Upper lobe of left lung (tissue), 6 donors: ENCODE measurements at places on chromosomes 12 and 14. TPM values are rescaled to one million over a fixed set of nuclear protein-coding genes. Genes with fewer than 3 reads are reported as not detected.

CLEC2B gene
- total RNA-seq = 24.3 TPM

DNA sequence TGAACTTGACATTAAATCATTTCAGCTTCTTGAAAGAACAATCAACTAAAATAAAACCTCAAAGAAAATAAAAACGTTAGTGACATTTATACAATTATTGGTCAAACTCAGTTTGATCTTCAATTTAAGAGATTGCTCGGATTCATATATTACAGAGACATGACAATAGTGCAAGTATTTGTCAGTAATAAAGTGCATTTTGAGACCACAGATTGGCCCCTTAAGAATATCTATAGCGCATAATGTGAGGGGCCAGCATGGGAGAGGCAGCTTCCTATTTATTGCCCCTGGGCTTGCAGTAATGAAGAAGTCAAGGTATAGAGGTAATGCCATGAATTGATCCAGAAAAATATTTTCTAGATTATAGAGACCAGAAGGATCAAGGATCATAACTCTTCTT is 552.3 kb downstream of the VRK1 start:
- H3K4me1 ChIP-seq = no peaks in the 10 kb centered on the region
- H3K4me3 ChIP-seq = no peak overlapping the region
- H3K27me3 ChIP-seq = no peaks in the 10 kb centered on the region
- H3K27ac ChIP-seq = no peak overlapping the region

GRCh38 chr14:22426711-22427110 is 162.3 kb downstream of the DAD1 start:
- no peak for DNase-seq
- no peak overlapping the region for H3K27ac ChIP-seq
- no peak overlapping the region for H3K4me3 ChIP-seq
- H3K4me1 ChIP-seq = peaks cover 22% of the 10 kb centered on the region

GRCh38 chr12:26846416-26846815 is 13.4 kb upstream of the ITPR2 start:
- no peak overlapping the region for H3K4me3 ChIP-seq
- H3K4me1 ChIP-seq = peaks cover 18% of the 10 kb centered on the region
- H3K36me3 ChIP-seq = no peaks in the 10 kb centered on the region
- H3K27ac ChIP-seq = peak overlapping the region; percentile 21
- H3K27me3 ChIP-seq = no peaks in the 10 kb centered on the region

DNA sequence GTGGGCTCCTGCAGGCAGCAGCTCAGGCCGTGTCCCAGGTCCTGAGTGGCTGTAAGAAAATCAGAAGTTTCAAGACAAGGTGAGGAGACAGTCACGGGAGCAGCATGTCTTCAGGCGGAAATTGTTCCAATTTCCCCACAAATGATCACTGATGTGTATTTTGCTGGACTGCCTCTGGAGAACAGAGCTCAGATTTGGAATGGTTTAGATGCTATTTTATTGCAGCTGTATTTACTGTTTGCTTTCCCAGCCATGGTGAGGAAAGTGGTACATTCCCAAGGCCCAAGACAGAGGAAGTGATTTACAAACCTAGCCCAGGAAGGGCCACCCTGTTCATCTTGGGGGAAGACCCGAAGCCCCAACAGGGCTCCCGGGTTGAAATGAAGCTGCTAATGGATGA is 195.6 kb downstream of the CHST11 start:
- H3K27me3 ChIP-seq = no peaks in the 10 kb centered on the region
- peaks cover 13% of the 10 kb centered on the region for H3K4me1 ChIP-seq
- no peak overlapping the region for H3K27ac ChIP-seq
- H3K4me3 ChIP-seq = no peak overlapping the region

DNA sequence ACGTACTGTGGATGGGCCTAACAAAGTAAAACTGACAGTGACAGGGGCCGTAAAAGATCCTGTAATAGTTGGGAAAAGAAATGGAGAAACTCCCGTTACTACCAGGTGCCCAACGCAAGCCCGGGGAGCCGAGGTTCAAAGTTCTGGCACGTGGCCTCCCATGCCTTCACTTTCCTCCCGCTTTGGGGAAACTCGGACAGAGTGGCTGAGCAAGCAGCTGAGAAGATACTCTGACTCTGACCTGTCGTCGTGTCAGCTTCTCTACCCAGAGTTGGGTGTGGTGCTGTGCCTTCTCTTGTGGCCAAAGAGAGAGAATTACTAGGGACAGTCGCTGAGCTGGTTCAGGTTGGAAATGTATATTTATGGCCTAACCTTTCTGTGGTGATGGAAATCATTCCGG is 1.7 kb downstream of the B4GALNT3 start:
- no peak overlapping the region for H3K4me3 ChIP-seq
- peaks cover 15% of the 10 kb centered on the region for H3K27me3 ChIP-seq
- H3K4me1 ChIP-seq = peaks cover 9% of the 10 kb centered on the region
- H3K27ac ChIP-seq = no peak overlapping the region

GLIPR1L1 gene
- total RNA-seq = not detected

DNA sequence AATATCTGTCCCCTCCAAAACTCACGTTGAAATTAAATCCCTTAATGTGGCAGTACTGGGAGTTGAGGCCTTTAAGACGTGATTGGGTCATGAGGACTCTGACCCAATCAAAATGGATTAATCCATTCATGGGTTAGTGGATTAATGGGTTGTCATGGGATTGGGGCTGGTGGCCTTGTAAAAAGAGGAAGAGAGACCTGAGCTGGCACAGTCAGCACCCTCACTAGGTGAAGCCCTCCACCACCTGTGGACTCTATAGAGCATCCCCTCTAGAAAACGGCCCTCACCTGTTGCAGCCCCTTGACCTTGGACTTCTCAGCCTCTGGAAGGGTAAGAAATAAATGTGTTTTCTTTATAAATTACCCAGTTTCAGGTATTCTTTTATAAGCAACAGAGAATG is 53.0 kb downstream of the SPRING1 start:
- DNase-seq = no peak
- no peak overlapping the region for H3K27ac ChIP-seq
- H3K36me3 ChIP-seq = no peaks in the 10 kb centered on the region
- no peak overlapping the region for H3K4me3 ChIP-seq
- no peaks in the 10 kb centered on the region for H3K27me3 ChIP-seq
- no peaks in the 10 kb centered on the region for H3K4me1 ChIP-seq

SCFD1 gene
- 67.8 TPM for total RNA-seq

DNA sequence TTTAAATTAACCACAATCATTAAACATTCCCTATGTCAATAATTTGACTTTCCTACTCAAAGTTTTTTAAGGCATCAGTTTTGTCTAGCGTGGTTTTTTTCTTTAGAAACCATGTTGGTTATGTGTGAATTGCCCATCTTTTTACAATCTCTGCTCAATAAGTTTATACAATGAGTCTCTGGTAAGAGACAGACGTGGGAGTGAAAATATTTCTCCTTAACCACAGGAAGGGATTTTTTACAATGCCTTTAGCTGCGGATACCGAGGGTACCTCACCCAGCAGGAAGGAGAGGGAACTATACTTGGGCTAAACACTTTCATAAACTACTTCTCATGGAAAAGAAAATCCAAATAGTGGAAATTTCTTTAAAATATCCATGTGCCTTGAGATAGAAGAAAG is 191.4 kb upstream of the BCL2L14 start:
- H3K27ac ChIP-seq = no peak overlapping the region
- H3K36me3 ChIP-seq = peaks cover 3% of the 10 kb centered on the region
- no peaks in the 10 kb centered on the region for H3K27me3 ChIP-seq
- H3K4me1 ChIP-seq = peaks cover 38% of the 10 kb centered on the region
- no peak for DNase-seq

- peaks cover 27% of the 10 kb centered on the region for H3K4me1 ChIP-seq
- H3K36me3 ChIP-seq = no peaks in the 10 kb centered on the region
- peaks cover 16% of the 10 kb centered on the region for H3K27me3 ChIP-seq
- no peak overlapping the region for H3K27ac ChIP-seq
These were observed 6.5 kb downstream of the BHLHE41 start for GRCh38 chr12:26118308-26118707.

RASSF9 gene
- total RNA-seq = 12.9 TPM

LYZ gene
- 796 TPM for total RNA-seq

DNA sequence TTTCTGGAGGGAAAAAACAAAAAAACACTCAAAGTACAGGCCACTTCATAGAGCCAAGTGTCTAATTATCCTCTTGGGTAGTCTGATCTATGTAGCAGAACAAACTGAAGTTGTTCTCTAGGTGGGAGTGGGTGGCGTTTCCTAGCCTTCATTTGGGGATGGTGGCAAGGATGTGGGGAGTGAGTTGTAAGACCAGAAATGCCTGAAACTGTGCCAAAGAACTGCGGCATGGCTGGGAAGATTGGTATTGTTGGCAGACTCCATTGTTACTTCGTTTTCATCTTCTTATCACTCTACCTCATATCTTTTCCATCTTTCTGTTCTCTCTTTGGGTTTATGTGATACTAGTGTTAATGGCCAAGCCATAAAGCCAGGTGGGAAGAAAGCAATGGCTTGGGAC is 177.3 kb upstream of the DDHD1 start:
- no peaks in the 10 kb centered on the region for H3K27me3 ChIP-seq
- H3K4me1 ChIP-seq = no peaks in the 10 kb centered on the region
- no peaks in the 10 kb centered on the region for H3K36me3 ChIP-seq

IQSEC3 gene
- total RNA-seq = 8.0 TPM

DNA sequence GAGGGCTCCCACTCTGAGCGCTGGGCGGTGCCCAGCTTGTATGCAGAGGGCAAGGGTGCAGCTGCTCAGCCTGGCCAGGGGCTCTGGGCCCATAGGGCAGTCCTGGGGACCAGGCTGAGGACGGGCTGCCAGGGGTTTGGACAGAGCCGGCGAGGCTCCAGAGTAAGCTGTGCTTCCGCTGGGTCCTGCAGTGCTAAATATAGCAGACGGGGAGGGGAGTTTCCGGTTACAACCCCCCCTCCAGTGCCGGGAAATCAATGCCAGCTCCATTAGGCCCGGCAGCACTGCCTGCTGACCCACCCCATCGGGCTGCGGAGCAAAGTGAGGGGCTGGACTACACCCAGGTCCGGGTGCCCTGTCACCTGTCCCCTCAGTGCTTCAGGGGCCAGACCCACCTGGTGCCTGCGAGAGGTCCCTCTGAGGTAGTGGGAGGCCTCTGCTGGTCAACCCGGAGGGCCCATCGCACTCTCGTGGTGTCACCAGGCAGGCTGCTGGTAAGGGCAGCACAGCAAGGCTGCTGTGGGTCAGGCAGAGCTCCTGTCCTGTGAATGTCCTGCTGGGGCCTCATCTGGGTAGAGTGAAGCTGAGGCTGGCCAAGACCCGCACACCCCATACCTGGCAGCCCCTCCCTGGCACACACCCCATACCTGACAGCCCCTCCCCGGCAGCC is 2.6 kb upstream of the JAG2 start:
- no peak overlapping the region for H3K4me3 ChIP-seq
- H3K27me3 ChIP-seq = peaks cover 11% of the 10 kb centered on the region
- no peaks in the 10 kb centered on the region for H3K36me3 ChIP-seq
- H3K27ac ChIP-seq = peak overlapping the region; percentile 58
- H3K4me1 ChIP-seq = peaks cover 54% of the 10 kb centered on the region
- no peak for DNase-seq

DNA sequence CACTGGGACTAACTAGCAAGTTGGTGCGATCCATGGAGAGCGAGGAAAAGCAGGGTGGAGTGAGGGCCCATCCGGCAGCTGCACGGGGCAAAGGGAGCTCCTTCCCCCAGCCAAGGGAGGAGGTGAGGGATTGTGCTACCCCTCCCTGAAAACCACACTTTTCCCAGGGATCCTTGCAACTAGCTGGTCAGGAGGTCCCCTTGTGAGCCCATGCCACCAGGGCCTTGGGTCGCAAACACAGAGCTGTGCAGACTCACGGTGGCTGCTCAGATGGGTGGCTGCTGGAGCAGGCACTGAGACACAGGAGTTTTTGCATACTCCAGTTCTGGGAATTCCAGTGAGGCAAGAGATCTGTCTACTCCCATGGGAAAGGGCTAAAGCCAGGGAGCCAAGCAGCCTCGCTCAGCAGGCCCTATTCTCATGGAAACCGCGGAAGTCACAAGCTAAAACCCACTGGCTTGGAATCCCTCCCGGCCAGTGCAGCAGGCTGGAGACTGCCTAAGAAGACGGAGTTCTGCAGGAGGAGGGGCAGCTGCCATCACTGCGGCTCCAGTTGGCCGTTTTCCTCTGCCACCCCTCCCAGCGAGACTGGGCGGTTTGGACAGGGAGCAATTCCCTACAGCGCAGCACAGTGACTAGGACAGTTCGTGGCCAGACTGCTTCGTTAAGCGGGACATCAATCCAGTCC is 10.9 kb upstream of the ZNF705A start:
- peaks cover 3% of the 10 kb centered on the region for H3K4me1 ChIP-seq
- no peak overlapping the region for H3K4me3 ChIP-seq
- H3K36me3 ChIP-seq = no peaks in the 10 kb centered on the region
- H3K27me3 ChIP-seq = no peaks in the 10 kb centered on the region

- H3K4me3 ChIP-seq = no peak overlapping the region
- no peaks in the 10 kb centered on the region for H3K27me3 ChIP-seq
- H3K27ac ChIP-seq = peak overlapping the region; percentile 79
- no peak for DNase-seq
- no peaks in the 10 kb centered on the region for H3K36me3 ChIP-seq
- peaks cover 18% of the 10 kb centered on the region for H3K4me1 ChIP-seq
These were observed 129.4 kb downstream of the SCARB1 start for GRCh38 chr12:124734224-124734788.

LIN7A gene
- total RNA-seq = 7.9 TPM

GRCh38 chr12:56358836-56359532 is 923 bp downstream of the STAT2 start:
- peaks cover 24% of the 10 kb centered on the region for H3K36me3 ChIP-seq
- DNase-seq = no peak
- H3K27ac ChIP-seq = peak overlapping the region; percentile 91
- peaks cover 14% of the 10 kb centered on the region for H3K4me1 ChIP-seq
- no peaks in the 10 kb centered on the region for H3K27me3 ChIP-seq
